ENCODE measurements at places on chromosomes 6 and 20. TPM values are rescaled to one million over a fixed set of nuclear protein-coding genes. Genes with fewer than 3 reads are reported as not detected.
A peak's percentile ranks its signal among the peaks of the same experiment; 100 is the strongest.

ETV7 gene
- total RNA-seq: 0.24 TPM

GRCh38 chr20:51696304-51697071 is 71.7 kb downstream of the ATP9A start:
- no peak for DNase-seq

GRCh38 chr20:52426856-52427255 is 235.3 kb upstream of the ZFP64 start:
- DNase-seq: peak; percentile 18

DNA sequence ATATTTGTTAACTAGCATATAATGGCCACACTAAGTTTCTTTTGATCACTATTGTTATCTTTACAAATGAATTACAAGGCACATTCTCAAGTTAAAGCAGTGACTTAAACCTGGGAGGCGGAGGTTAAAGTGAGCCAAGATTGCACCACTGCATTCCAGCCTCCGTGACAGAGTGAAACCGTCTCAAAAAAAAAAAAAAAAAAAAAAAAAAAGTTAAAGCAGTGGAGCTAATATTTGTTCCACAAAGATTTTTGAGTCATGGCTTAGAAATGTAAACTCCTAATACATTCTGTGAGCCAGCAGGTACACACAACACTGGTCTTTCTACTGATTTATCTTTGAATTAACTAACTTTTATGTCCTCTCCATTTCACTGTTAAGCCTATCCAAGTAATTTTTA is 221.7 kb upstream of the HTR1E start:
- DNase-seq: no peak

DNA sequence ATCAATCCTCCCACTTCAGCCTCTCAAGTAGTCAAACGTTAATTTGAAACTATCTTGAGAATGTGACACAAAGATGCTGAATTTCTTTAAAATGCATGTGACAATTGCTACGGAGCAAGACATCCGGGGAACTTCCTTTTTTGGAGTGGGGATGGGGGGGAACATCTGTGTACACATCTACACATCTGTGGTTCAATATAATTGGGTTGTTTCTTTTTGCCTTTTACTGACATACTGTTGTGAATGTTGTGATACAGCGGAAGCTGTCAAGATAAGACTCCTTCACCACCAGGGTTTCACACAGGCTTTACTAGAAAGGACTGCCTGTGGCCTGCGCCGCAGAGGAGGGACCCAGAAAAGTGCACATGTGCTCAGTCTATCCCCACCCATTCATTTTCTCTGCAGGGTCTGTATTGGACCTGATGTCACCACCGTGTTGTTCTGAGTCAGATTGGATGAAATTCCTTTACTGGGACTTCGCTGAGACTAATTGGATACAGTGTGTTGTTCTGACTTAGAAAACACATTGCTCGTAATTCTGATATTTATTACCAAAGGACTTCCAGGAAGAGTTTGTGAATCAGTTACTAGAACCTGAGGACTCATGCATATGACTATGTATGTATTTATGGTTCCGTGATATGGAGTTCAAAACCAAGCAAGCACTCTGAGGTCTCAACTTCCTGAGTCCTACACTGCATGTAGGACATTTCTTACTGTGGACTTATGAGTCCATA is 98.7 kb upstream of the SGK1 start:
- DNase-seq: peak; percentile 51

DNA sequence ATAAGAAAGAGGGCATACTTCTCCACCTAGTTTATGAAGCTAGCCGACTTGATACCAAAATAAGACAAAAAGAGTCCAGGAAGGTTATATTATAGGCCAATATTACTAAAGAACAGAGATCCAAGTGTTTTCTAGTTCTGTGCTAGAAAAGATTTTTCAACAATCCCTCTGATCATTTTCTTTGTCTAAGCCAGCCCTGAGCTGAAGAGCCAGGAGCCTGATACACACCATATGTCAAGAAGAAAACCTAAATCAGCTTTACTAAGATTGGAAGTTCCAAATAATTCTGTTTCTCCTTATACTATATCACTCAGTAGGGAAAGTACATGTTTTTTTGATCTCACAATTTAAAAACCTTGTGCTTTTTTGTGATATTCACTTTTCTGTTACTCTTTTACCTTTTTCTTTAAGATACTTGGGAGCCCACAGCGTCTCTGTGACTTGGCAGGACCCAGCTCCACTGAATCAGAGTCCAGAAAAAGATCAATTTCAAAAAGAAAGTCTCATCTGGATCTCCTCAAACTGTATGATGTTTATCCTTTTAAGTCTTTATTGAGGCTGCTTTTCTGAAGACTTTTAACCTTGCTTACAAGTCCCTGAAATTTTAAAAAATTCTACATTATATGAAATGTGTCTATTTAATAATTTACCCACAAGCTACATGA is 43.0 kb upstream of the PBOV1 start:
- DNase-seq: no peak

OR2B6 gene
- total RNA-seq: not detected

- DNase-seq: peak; percentile 92
Observed at GRCh38 chr6:105601541-105602236, 198.8 kb upstream of the PREP start.

NPEPL1 gene
- total RNA-seq: 7.2 TPM

C20orf202 gene
- not detected for total RNA-seq

DNA sequence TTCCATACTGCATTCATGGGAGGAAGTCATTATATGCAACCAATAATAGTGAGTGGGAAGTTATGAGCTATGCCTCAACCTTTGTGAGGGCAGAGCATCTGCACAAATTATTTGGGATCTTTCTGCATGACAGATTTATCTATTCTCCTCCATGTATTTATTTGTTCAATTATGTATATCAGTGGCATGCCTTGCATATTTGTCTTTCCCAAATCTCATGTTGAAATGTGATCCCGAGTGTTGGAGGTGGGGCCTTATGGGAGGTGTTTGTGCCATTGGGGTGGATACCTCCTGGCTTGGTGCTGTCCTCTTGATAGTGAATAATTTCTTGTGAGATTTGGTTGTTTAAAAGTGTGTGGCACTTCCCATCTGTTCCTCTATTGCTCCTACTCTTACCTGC is 1246.0 kb upstream of the CITED2 start:
- DNase-seq: no peak

DNA sequence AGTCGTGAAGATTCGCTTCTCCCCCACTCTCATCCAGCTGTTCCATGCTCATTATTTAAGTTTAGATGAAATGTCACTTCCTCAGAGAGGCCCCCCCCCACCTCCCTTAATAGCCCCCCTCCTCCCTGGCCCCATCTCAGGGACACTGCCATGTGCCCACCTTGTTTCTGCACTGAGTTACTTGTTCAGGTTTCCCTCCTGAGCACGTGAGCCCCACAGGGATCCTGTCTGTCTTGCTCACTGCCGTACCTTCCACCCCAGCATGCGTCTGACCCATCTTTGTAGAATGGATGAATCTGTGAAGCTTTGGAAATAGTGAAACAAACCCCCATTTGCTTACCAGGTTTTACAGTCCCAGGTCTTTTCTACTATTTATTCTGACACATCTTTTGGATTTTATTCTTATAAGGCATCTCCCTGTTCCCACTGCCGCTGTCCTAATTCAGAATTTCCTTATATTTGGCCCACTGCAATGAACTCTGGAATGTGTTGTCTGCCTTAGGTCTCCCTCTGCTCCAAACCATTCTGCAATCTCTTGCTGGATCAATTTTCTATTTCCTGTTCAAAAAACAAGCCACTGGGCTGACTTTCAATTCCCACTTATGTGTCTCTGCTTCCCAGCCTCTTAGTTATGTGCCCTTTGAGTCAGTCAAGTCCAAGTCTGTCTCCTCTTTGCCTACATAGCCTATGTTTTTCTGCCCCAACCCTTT is 136.5 kb upstream of the ECI2 start:
- no peak for DNase-seq

- DNase-seq: no peak
Observed at GRCh38 chr6:47000842-47001241, 41.3 kb downstream of the ADGRF1 start.

DNA sequence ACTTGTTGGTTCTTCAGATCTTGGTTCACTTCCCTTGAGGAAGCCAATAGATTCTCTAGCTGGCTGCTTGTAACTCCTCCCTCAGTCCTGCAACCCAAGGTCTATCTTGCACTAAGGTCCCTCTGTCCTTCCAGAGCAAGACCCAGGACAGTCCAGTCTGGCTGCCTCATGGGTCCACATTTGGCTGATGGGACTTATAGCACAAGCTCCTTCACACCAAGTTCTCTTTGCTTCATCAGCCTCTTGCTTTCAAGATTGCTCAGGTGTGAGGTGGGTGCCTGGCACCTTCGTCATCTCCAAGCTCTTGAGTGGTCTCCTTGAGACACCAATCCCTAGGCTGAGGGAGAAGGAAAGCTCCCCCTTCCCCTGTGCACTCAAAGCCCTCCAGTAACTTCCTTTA is 28.3 kb downstream of the NSFL1C start:
- no peak for DNase-seq

GRCh38 chr6:46293641-46294316 is 123.0 kb upstream of the ENPP5 start:
- DNase-seq: no peak

DNA sequence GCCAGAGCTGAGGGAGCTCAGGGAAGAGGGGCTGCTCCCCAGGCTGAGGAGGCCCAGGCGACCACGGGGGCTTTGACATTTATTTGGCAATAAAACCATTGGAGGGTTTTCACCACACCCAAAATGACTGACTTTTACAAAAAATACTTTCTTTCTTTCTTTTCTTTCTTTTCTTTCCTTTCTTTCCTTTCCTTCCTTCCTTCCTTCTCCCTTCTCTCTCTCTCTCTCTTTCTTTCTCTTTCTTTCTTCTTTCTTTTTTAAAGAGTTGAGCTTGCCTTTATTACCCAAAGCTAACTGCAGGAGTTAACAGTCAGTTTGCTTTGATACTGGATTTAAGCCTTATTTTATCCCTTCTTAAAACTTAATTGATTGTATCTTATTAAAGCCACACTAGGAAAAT is 17.2 kb downstream of the SNX9 start:
- no peak for DNase-seq

GRCh38 chr6:33192671-33193602 is 670 bp upstream of the COL11A2 start:
- no peak for DNase-seq

IYD gene
- total RNA-seq: not detected

DNA sequence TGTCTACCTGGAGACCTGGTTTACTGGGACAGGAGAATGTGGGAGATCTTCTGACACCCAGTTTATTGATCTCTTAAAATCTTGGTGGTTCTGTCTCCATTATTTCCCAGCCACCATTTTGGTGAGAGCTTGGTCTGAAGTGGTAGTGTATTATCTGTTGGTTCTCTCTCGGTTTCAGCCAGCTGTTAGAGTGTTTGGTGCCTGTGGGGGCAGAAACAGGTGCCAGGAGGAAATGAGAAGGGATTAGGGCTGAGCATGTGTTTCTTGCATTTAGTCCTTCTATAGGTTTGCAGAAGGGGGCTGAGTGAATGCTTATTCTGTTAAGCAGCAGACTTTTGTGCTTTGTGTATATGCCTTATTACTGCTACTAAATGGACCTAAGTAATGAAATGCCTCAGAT is 9.6 kb downstream of the JARID2 start:
- DNase-seq: no peak

DNAH8 gene
- not detected for total RNA-seq

ESF1 gene
- 15.6 TPM for total RNA-seq

- no peak for DNase-seq
Observed at GRCh38 chr6:5562277-5562676, 301.0 kb downstream of the FARS2 start.

- DNase-seq: no peak
Observed at GRCh38 chr6:69907981-69908498, 41.7 kb downstream of the COL19A1 start.

- DNase-seq: no peak
Observed at GRCh38 chr6:94361304-94362060, 942.1 kb upstream of the EPHA7 start.

TMEM244 gene
- total RNA-seq: not detected

TRIM31 gene
- total RNA-seq: not detected

FAM209B gene
- not detected for total RNA-seq

DNA sequence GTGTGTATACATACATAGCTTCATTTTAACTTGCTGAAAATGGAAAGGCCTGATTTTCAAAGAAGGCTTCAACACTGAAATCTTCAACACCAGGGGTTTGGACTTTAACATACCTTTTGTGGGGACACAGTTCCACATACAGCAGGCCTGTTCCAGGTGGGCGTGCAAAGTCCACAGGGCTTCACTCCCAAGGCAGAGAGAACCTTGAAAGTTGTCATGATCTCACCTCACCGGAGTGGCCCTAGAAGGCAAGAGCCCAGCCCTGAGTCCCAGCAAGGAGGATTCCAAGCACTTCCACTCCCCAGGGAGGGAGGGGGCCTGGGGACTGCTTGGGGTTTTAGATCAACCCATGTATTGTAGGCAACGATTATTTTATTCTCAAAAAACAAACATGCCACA is 47.2 kb downstream of the TMEM242 start:
- DNase-seq: no peak

DNA sequence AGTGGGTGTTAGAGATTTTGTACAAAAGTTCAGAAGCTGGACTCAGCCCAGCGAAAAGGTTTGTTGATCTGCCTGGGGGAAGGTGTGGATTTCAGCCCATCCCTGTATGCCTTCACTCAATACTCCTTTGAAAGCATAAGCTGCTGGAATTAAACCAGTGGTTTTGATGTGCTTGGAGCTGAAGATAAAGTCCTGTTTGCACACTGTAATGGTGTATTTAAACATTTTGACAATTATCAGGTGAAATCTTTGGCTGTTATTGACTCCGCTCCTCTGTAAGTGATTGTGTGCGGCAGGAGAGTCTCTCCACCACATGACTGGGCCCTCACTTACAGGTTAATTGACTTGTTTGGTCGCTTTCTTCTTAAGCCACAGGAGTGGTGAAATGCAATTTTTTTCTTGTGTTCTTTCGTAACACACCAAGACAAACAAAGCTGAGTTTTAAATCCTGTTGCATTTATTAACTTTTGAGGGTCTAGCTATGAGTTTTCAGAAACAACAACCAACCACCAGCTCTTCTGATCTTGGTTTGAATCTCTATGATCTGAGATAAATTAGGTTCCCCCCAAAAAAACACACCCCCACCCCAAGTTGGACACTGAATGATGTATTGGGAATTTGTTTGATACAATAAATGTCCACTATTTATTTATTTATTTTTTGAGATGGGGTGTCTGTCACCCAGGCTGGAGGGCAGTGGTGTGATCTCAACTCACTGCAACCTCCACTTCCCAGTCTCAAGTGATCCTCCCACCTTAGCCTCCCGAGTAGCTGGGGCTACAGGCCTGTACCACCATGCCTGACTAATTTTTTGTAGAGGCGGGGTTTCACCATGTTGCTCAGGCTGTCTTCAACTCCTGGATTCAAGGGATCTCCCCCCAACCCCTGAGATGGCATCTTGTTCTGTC is 46.3 kb upstream of the NCOA3 start:
- no peak for DNase-seq

PGM3 gene
- 57.8 TPM for total RNA-seq

- DNase-seq: no peak
Observed at GRCh38 chr20:60192326-60192725, 234.1 kb downstream of the CDH26 start.

Measured in A172 (cell line).